ENCODE measurements at places on chromosomes 2 and 18. TPM values are rescaled to one million over a fixed set of nuclear protein-coding genes. Genes with fewer than 3 reads are reported as not detected.
A peak's percentile ranks its signal among the peaks of the same experiment; 100 is the strongest.

The BUB1 gene
- 4.9 TPM for total RNA-seq

The IL1B gene
- 1.3 TPM for total RNA-seq

The ASB18 gene
- total RNA-seq = not detected

The ERCC3 gene
- 36.6 TPM for total RNA-seq

The ZAP70 gene
- 7.8 TPM for total RNA-seq

The DNAJC5G gene
- not detected for total RNA-seq

The PRSS56 gene
- total RNA-seq = not detected

The XRCC5 gene
- total RNA-seq = 164 TPM

The CPO gene
- total RNA-seq = not detected

GRCh38 chr2:118049816-118050140 is 35.9 kb upstream of the CCDC93 start:
- no peaks in the 10 kb centered on the region for H3K27me3 ChIP-seq
- H3K4me3 ChIP-seq = no peak overlapping the region
- H3K36me3 ChIP-seq = no peaks in the 10 kb centered on the region

GRCh38 chr2:19361325-19361990 is 3.0 kb upstream of the OSR1 start:
- peaks cover 56% of the 10 kb centered on the region for H3K4me1 ChIP-seq
- H3K27me3 ChIP-seq = peaks cover 6% of the 10 kb centered on the region
- H3K4me3 ChIP-seq = peak overlapping the region; percentile 67
- peak overlapping the region; percentile 58 for H3K27ac ChIP-seq
- no peak for DNase-seq

- peak within 1 kb of the TSS; percentile 95 for H3K4me3 ChIP-seq
- DNase-seq = peak; percentile 5
- peak within 1 kb of the TSS; percentile 96 for H3K27ac ChIP-seq
- H3K36me3 ChIP-seq = no peaks in the 10 kb centered on the region
- peaks cover 13% of the 10 kb centered on the region for H3K4me1 ChIP-seq
Measured at GRCh38 chr18:50967714-50968661, at the start of gene ELAC1. TSS of gene ELAC1 (plus strand) at chr18:50968040. CDS start at chr18:50974405, 6,365 bp downstream.

DNA sequence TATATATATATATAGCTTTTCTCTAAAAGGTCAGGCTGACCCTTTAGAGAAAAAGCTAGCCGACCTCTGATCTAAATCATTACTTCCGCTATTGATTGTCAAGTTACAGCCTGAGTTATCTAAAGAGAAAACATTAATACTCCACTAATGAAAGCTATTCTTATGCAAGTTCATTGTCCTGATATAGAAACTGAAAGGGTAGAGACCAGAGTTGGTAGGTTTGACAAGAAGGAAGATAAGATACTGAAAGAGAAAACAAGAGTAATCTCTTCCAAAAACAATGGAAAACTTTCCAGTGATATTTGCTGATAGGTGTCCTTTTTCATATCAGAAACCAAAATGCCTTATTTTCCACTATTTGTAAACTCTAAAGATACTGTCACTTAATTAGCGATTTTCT is 62.8 kb upstream of the SLC39A10 start:
- no peak overlapping the region for H3K4me3 ChIP-seq
- H3K36me3 ChIP-seq = no peaks in the 10 kb centered on the region
- H3K4me1 ChIP-seq = no peaks in the 10 kb centered on the region
- DNase-seq = no peak
- H3K27me3 ChIP-seq = no peaks in the 10 kb centered on the region
- H3K27ac ChIP-seq = no peak overlapping the region

- peaks cover 14% of the 10 kb centered on the region for H3K4me1 ChIP-seq
- H3K36me3 ChIP-seq = no peaks in the 10 kb centered on the region
- H3K4me3 ChIP-seq = no peak overlapping the region
- no peaks in the 10 kb centered on the region for H3K27me3 ChIP-seq
Measured at GRCh38 chr2:69461404-69461803, 24.2 kb upstream of the NFU1 start.

DNA sequence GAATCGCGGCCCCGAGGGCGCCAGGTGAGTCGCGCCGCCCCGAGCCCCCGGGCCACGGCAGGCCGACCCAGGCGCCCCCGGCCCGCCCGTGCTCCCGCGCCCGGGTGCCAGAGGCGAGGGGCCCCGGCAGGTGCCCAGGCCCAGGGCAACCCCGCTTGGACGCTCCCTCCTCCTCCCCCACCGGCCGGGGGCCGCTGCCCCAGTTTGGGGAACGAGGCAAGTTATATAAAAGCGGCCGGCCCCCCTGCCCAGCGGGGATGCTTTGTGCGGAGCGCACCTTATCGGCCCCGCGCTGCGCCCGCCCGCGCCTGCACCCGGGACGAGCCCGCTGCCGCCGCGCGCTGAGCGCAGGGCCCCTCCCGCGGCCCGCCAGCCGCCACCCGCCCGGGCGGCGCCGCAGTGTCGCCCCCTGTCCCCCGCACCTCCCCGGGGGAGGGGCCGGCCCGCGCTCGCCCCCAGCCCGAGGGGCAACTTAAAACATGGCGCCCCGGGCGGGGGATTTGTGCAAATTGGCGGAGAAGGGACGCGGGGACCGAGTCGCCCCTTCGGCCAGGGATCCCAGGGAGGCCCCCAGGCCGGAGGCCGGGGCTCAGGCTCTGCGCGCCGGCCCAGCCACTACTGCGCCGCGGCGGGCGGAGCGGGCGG is 639 bp downstream of the EPB41L3 start:
- H3K27me3 ChIP-seq = peaks cover 45% of the 10 kb centered on the region
- peak overlapping the region; percentile 78 for H3K4me3 ChIP-seq
- no peaks in the 10 kb centered on the region for H3K4me1 ChIP-seq
- no peaks in the 10 kb centered on the region for H3K36me3 ChIP-seq
- no peak for DNase-seq

- no peaks in the 10 kb centered on the region for H3K36me3 ChIP-seq
- no peak overlapping the region for H3K4me3 ChIP-seq
- H3K27me3 ChIP-seq = peaks cover 6% of the 10 kb centered on the region
- no peak for DNase-seq
- H3K4me1 ChIP-seq = no peaks in the 10 kb centered on the region
Measured at GRCh38 chr18:59062643-59063006, 77.1 kb upstream of the SEC11C start.

DNA sequence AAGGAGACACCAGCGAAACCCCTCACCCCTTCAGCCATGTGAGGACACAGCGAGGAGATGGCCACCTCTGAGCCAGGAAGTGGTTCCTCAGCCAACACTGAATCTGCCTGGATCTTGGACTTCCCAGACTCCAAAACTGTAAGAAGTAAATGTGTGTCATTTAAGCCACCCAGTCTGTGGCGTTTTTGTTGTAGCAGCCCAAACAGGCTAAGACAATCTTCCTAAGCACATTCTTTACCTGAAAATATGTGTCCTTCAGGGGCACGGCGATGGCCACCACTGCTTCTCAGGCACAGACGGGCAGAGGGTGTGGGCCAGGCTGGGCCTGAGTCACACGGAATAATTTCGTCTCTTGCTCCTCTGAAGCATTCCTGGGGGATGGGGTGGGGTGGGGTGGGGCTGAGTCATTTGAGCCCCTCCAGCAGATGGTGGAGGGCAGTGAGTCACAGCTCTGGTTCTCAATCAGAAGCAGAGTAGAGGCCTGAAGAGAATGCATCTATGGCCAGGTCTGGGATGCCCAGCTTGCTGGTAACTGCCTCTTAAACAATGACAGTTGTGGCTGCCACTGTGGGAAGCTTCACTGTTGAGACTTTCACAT is 142.4 kb downstream of the CAPN13 start:
- no peak for DNase-seq
- H3K4me3 ChIP-seq = no peak overlapping the region
- H3K4me1 ChIP-seq = peaks cover 2% of the 10 kb centered on the region
- no peak overlapping the region for H3K27ac ChIP-seq
- H3K36me3 ChIP-seq = no peaks in the 10 kb centered on the region

DNA sequence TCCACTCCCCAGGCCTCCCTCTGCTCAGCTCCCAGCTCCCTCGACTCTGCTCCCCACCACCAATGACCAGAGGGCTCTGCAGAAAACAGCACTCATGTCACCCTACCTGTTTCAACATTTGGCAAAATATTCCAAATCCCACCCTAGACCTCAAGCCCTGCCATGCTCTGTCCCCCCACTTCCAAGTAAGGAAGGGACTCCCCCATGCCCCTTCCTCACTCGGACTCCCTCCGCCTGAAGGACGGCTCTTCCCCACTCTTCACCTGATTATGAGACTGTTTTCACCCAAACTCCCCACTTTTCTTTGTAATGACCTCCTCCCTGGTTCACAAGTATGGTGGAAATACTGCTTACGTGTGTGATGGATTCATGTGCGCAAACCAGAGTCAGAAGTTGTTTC is 208.4 kb downstream of the MGAT5 start:
- no peaks in the 10 kb centered on the region for H3K4me1 ChIP-seq
- H3K4me3 ChIP-seq = no peak overlapping the region
- DNase-seq = no peak
- no peaks in the 10 kb centered on the region for H3K27me3 ChIP-seq
- H3K27ac ChIP-seq = no peak overlapping the region

DNA sequence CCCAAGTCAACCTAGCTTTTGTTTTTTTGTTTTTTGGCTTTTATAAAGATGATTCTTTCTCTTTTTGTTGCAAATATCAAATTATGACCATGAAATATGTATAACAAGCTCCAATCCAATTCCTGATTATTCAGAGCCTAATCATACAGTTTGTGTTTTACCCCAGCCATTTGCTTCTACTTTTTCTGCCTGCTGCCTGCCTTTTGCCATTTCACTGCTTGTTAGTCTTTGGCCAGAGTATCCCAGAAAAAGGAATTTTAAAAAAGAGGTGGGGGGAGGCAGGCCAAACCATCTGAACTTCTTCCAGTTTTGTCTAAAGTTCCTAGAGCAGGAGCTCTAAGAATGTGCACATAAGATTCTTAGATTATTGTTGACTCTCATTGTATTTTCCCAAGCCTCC is 211.9 kb upstream of the VRK2 start:
- no peaks in the 10 kb centered on the region for H3K4me1 ChIP-seq
- no peak overlapping the region for H3K4me3 ChIP-seq
- H3K27ac ChIP-seq = no peak overlapping the region
- no peaks in the 10 kb centered on the region for H3K36me3 ChIP-seq
- H3K27me3 ChIP-seq = no peaks in the 10 kb centered on the region

DNA sequence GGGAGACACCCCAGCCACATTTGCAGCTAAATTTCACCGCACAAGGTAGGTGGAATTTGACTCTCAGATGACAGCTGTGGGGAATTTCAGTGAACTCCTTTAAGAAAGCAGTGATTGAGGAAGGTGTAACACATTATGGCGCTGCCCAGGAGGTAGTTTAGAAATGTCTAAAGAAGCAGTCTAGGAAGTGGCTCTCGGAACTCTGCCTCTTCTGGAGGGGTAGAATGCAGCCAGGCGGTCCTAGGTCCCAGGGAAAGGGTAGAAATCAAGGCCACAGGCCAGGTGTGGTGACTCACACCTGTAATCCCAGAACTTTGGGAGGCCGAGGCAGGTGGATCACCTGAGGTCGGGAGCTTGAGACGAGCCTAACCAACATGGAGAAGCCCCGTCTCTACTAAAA is 179.0 kb upstream of the HAAO start:
- no peaks in the 10 kb centered on the region for H3K36me3 ChIP-seq
- no peak overlapping the region for H3K27ac ChIP-seq
- no peak for DNase-seq
- H3K4me3 ChIP-seq = no peak overlapping the region

- H3K27ac ChIP-seq = no peak overlapping the region
- H3K4me3 ChIP-seq = no peak overlapping the region
- no peak for DNase-seq
- no peaks in the 10 kb centered on the region for H3K27me3 ChIP-seq
Measured at GRCh38 chr2:201152999-201153815, 29.7 kb upstream of the CASP10 start.

DNA sequence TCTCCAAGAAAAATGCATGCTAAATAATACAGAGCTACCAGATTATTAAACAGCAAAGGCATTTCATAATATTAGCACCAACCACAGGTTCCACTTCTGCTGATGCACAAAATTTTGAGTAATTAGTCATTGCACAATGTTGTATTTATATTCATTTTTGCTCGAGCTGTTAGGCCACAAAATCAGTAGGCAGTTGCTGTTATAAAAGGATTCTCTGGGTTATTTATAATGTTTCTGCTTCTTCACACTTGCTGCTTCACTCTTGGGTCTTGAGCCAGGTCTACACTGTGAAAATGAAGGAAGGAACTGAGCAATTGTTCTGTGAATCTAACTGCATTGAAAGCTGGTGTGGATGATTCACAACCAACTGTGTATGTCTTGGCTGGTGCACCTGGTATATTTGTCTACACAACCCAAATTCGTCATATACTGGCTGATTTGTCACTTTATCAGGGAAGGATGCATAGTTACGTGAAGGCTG is 38.3 kb downstream of the MRPL33 start:
- no peak overlapping the region for H3K4me3 ChIP-seq
- H3K36me3 ChIP-seq = no peaks in the 10 kb centered on the region
- no peak for DNase-seq
- H3K27ac ChIP-seq = peak overlapping the region; percentile 58
- H3K4me1 ChIP-seq = peaks cover 7% of the 10 kb centered on the region

GRCh38 chr2:216181351-216181750 is 72.2 kb downstream of the XRCC5 start:
- no peaks in the 10 kb centered on the region for H3K4me1 ChIP-seq
- H3K4me3 ChIP-seq = no peak overlapping the region
- H3K27me3 ChIP-seq = no peaks in the 10 kb centered on the region

DNA sequence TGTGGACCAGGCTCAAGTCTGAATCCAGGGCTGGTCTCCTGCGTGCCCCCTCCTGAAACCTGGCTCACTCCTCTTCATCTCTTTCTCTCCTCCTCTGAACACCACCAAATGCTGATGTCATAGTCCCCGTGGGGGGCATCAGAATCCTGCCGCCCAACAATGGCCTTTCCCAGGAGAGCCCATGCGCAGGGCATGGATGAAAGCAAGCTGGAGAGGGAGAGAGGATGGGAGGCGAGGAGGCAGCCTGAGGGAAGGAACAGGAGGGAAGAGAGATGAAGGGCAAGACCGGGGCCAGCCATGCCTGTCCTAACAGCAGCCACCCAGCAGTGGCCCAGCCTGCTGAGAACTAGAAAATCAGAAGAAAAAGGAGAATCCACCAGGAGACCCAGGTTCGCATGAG is 22.3 kb upstream of the LPIN1 start:
- H3K4me1 ChIP-seq = no peaks in the 10 kb centered on the region
- no peaks in the 10 kb centered on the region for H3K27me3 ChIP-seq
- H3K27ac ChIP-seq = no peak overlapping the region
- no peaks in the 10 kb centered on the region for H3K36me3 ChIP-seq
- DNase-seq = no peak
- H3K4me3 ChIP-seq = no peak overlapping the region

GRCh38 chr2:128727404-128727803 is 408.7 kb upstream of the HS6ST1 start:
- no peak overlapping the region for H3K27ac ChIP-seq
- no peaks in the 10 kb centered on the region for H3K36me3 ChIP-seq
- H3K27me3 ChIP-seq = no peaks in the 10 kb centered on the region

GRCh38 chr2:28463893-28464292 is 32.0 kb upstream of the PLB1 start:
- no peak overlapping the region for H3K27ac ChIP-seq
- DNase-seq = no peak
- H3K4me3 ChIP-seq = no peak overlapping the region
- H3K27me3 ChIP-seq = no peaks in the 10 kb centered on the region

DNA sequence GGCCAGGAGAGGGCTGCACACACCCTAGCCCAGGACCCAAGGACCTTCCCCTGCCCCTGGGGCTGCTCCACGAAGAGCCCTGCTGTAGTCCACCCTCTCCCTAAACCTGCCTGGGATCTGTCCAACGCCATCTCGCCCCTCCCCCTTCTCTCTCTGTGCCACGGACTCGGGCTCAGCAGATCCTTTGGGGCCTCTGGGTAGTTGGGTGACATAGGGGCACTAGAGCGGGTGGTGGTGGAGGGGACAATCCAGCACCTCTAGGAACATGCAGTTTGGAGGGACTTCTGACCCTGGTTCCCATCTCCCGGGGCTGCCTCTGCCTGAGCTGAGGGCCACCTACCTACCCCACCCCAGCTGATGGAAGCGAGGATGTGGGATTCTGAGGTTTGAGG is 7.3 kb upstream of the CRYBA2 start:
- no peak for DNase-seq
- H3K27ac ChIP-seq = peak overlapping the region; percentile 61
- peaks cover 16% of the 10 kb centered on the region for H3K27me3 ChIP-seq
- no peaks in the 10 kb centered on the region for H3K36me3 ChIP-seq
